ENCODE measurements at places on chromosomes 13 and 19. TPM values are rescaled to one million over a fixed set of nuclear protein-coding genes. Genes with fewer than 3 reads are reported as not detected.

ATCAY gene
- not detected for total RNA-seq

KL gene
- total RNA-seq, result 0.12 TPM

SPACA4 gene
- not detected for total RNA-seq

ZNF525 gene
- total RNA-seq, result 7.0 TPM

CGB1 gene
- total RNA-seq, result not detected

ZNF528 gene
- total RNA-seq, result 15.9 TPM

LRCH1 gene
- 4.7 TPM for total RNA-seq

SIGLEC12 gene
- total RNA-seq, result not detected

ZNF223 gene
- 4.2 TPM for total RNA-seq

CLEC17A gene
- not detected for total RNA-seq

FFAR3 gene
- not detected for total RNA-seq

CCDC194 gene
- total RNA-seq, result not detected

CASP14 gene
- not detected for total RNA-seq

SHANK1 gene
- 0.68 TPM for total RNA-seq

AZU1 gene
- total RNA-seq, result not detected

PRR36 gene
- not detected for total RNA-seq

MEIOSIN gene
- not detected for total RNA-seq

RINL gene
- 1.5 TPM for total RNA-seq

CEACAM3 gene
- not detected for total RNA-seq

CFAP97D2 gene
- total RNA-seq, result not detected

LHB gene
- total RNA-seq, result not detected

FFAR1 gene
- not detected for total RNA-seq
